ENCODE measurements at places on chromosomes 11 and 22.

DNA sequence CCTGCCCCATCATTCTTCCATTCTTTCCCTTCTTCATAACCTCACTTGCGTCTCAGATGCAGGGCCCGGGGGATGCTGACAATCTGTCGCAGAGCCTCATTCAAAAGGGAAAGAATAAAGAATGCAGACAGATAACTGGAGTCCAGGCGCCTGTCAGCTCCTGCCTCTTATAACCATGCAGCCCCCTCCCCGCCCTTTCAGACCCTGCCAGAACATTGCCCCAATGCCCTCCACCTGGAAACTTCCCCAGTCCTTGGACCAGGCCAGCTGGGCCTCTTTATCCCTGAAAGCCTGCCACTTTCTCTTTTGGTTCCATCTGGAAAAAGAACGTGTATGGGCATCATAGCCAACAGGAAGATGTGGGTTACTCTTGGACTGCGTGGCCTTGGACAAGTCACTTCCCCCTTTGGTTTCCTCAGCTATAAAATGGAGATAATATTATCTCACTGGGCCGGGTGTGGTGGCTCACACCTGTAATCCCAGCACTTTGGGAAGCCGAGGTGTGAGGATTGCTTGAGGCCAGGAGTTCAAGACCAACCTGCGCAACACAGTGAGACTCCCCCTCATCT, 2.1 kb upstream of the TCF20 start:
- no peak for DNase-seq

DNA sequence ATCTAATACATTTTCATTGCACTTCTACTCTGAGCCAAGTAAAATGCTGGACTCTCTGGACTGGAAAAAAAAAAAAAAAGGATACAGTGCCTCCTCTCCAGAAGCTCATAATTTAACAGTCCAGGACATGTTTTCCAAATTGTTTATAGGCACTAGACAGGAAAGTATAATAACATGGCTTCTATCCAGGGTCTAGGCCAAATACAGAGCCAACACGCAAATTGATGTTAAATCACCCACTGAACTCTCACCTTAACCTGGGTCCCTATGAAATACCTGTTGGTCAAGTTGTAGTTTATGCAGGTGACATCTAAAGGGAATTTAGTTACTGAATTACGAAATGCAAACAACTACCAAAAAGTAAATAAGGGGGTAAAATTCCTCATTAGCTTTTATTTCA, 428.7 kb upstream of the LUZP2 start:
- DNase-seq: no peak

- no peak for DNase-seq
Measured at GRCh38 chr22:33025675-33026074, 32.5 kb downstream of the SYN3 start.

- DNase-seq: no peak
Measured at GRCh38 chr22:37187891-37188761, at the start of gene C1QTNF6. Gene C1QTNF6 (minus strand): TSS chr22:37188247. CDS start chr22:37188213, 34 bp downstream.

DNA sequence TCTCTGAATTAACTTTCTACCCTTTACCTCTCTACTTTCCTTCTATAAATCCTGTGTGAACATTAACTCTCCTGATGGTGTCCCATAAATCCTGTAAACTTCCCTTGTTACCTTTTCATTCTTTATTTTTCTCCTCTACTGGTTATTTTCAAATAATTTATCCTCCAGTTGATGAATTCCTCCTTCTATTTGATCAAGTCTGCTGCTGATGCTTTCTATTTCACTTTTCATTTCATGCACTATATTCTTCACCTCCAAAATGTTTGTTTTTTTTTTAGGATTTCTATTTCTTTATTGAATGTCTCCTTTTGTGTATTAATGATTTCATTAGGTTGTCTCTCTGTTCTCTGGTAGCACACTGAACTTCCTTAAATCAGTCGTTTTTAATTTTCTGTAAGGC, 68.6 kb downstream of the KCNQ1OT1 start:
- no peak for DNase-seq

DNA sequence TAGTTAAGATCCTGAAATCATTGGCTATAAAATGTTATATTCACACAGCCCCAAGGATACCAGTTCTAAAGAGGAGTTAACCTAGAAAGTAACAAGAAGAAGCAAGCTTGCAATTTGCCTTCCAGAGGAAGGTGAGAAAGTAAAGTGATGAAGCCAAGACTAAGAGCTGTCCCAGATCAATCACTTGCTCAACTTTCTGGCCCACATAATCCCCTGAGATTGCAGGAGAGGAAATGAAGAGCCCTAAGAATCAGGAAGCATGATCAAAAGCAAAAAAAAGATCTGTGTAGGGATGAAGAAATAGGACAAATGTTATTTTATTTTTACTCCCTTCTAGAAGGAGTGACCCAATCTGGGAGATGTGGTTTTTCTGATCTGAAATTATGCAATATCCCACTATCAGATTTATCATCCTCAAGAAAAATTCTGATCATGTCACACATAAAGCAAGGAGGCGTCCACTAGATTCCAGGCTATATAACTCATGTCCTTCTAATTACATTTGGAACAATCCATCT, 180.3 kb upstream of the GUCY1A2 start:
- DNase-seq: no peak

GRCh38 chr22:24542641-24543040, 12.3 kb downstream of the GUCD1 start:
- DNase-seq: no peak

GRCh38 chr11:125053167-125053566, 9.9 kb upstream of the SLC37A2 start:
- no peak for DNase-seq

DNA sequence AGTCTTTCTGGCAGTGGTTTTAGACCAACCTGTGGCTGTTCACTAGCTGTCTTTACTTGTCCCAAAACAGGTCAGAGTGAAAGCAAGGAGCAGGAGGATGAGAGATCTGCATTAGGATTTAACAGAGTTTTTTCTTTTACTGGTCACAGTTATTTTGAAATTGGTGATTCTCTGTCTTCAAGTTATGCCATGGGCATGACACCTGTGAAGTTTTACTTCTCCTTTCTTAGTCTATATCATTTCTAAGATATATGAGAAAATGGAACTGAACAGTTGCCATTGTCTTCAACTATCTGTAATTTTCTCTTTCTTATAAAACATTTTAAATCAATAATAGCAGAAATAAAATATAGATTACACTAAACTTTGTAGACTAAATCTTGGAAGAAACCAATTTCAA, 60.6 kb downstream of the TRPC6 start:
- DNase-seq: no peak

GRCh38 chr11:6022956-6023355, 7.6 kb downstream of the OR56A1 start:
- no peak for DNase-seq

GRCh38 chr11:83785942-83786341, 499.8 kb upstream of the CCDC90B start:
- no peak for DNase-seq

DNA sequence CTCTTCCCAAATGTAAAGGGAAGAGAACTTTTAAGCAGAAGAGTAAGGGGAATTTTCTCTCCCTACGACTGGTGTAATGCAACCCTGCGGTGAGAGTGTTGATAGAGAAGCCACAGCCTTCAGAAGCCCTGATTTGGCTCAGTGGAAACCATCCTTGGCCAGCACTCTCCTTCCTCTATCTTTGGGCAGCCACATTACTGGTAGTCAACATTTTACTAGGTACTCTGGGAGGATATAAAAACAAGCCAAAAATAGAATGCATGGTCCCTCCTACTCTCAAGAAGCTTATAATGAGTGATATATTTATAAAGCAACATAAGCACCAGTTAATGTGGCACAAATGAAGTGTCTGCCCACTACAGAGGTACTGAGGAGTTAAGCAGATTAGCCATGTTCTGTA, 201.8 kb upstream of the NCAM1 start:
- DNase-seq: no peak

DNA sequence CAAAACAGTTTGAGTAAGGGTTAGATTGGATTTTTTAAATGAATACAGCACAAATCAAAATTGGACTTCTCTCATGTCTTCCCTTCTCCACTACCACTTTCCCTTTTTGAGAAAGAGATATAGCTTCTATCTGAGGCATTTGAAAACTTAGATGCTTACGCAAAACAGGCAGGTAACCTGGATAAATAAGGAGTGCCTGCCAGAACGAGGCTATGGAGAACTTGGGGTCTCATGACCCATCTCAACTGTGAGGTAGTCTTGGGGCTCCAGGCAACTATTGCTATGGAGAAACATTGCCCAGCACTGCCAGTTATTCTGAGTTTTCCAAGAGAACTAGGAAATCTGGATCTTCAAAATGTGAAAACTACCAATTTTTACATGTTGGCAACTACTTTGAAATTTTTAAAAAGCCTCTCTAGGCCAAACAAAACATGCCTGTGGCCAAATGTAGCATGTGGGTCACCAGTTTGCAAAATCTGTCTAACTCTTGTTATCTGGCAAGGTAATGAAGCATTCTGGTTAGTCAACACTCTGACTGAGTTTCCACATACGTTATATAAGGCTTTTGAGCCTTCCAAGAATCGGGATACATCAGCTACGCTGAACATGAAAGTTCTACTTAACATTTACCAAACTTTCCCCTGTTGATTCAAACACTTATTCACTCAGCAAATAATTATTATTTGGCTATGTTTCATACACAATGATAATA, 752.7 kb downstream of the KCNA4 start:
- DNase-seq: no peak

- DNase-seq: no peak
Measured at GRCh38 chr22:48709976-48710375, 1117.7 kb downstream of the BRD1 start.

- DNase-seq: no peak
Measured at GRCh38 chr11:112163875-112164685, at the start of gene IL18. Gene IL18 (minus strand): TSS chr11:112164094. CDS start chr11:112155053, 9,041 bp downstream.

DNA sequence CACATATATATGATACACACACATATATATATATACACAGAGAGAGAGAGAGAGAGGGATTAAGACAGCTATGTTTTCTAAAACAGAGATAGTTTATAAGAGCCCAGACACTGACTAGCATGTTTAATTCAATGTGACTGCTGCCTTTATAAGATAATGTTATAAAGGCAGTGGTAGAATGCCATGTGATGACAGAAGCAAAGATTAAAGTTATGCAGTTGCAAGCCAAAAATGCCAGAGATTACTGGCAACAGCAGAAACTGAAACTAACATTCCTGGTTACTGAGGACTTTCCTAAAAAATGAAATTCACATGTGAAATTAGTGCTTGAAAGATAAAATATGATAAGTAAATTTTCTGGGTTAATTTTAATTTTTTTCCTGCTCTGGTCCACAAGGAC, 1888.9 kb downstream of the LRRC4C start:
- no peak for DNase-seq
